Muscle of leg (tissue), 16 donors: ENCODE measurements at places on chromosomes 11 and 22.

- no peaks in the 10 kb centered on the region for H3K27me3 ChIP-seq
- H3K36me3 ChIP-seq = no peaks in the 10 kb centered on the region
- H3K4me1 ChIP-seq = no peaks in the 10 kb centered on the region
- H3K4me3 ChIP-seq = no peak overlapping the region
- peak; percentile 9 for DNase-seq
Measured at GRCh38 chr11:104763930-104764709, 134.1 kb downstream of the CASP12 start.

DNA sequence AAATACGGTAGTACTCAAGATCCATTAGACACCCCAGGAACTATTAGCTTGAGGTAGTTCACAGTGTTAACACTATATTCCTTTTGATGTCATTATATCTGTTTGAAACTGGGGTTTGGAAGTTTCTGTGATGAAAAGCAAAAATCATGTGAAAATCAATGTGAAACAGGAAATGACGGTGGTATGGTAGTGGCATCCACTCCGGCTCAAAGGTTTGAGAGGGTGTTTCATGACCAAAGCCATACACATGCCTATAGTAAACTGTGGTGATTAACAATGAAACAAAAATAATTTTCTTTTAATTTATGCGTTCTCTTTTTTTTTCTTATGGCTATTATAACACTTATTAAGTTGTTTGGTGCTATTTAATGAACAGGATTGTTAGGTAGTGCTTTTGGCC is 10.9 kb downstream of the RAB38 start:
- H3K27me3 ChIP-seq = no peaks in the 10 kb centered on the region
- no peak overlapping the region for H3K27ac ChIP-seq
- H3K36me3 ChIP-seq = no peaks in the 10 kb centered on the region
- no peak for DNase-seq

GRCh38 chr22:22099833-22100812 is 117.5 kb upstream of the TOP3B start:
- no peaks in the 10 kb centered on the region for H3K4me1 ChIP-seq
- H3K36me3 ChIP-seq = no peaks in the 10 kb centered on the region
- DNase-seq = no peak
- H3K4me3 ChIP-seq = no peak overlapping the region

DNA sequence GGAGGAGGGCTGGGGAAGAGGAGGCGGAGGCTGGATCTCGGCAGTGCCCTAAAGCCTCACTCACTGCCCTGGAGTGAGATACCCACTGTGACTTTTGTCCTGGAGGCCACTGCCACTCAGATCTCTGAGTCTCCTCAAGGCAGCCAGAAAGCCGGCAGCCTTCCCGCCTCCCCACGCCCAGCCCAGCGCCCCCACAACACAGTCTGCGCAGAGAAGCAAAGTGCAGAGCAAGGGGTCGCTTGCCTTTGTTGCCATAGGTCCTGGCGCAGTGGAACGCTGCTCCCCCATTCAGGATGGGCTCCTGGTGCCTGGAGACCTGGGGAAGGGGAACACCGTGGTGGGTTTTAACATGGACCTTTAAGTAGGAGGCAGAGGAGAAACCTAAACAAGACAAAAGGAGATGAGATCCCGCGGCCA is 17.6 kb downstream of the PATZ1 start:
- peaks cover 89% of the 10 kb centered on the region for H3K36me3 ChIP-seq
- H3K4me1 ChIP-seq = peaks cover 18% of the 10 kb centered on the region
- H3K27me3 ChIP-seq = no peaks in the 10 kb centered on the region
- H3K27ac ChIP-seq = no peak overlapping the region
- no peak for DNase-seq
- no peak overlapping the region for H3K4me3 ChIP-seq

DNA sequence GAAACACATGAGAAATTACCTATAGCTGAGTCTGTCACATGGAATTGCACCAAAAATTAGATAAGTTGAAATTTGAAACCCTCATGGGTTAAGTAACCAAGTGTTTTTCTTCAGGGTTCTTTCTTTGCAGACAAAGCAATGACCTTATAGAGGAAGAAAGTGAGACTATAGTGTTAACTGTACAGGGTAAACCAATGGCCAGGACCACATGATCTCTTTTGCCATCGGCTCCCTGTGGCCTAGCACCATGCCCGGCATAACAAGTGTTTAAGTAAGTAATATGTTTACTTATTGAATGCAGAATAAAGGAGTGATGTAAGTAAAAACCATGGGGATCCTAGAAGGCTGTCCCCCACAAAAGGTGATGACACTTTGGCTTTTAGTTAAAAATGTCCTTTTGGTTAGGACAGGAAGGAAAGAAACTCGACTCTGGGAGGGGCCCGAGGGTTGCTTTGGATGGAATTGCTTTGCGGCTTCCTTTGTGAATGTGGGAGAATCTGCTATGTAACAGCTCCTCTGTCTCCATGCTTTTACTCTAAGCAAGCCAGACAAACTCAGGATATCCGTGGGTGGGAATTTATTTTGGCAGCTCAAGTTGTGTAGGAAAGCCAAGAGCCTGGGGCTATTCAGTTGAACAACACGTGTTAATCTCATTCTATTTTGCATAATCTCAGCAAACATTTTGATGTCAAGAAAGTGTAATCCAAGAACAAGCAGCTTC is 454.7 kb downstream of the INSC start:
- no peaks in the 10 kb centered on the region for H3K36me3 ChIP-seq
- H3K4me3 ChIP-seq = no peak overlapping the region
- H3K4me1 ChIP-seq = peaks cover 3% of the 10 kb centered on the region
- peak overlapping the region; percentile 8 for H3K27ac ChIP-seq

DNA sequence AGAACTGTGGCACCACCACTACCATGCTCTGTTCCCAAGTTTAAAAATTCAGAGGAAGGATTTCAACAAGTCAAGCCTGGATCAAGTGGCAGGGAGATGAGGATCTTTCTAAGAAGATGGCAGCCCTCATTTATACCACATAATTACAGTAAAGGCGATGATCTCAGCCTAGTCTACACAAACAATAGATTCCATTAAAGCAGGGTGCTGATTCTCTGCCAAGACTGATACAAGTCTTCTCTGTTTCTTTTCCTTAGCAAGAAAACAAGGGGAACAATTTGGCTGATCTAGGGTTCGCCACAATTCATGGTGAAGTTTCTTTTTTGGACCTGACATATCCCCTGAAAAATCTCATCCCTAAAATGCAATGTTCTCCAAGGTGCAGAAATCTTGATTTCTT is 73.9 kb downstream of the PPFIBP2 start:
- H3K27ac ChIP-seq = peak overlapping the region; percentile 43
- H3K36me3 ChIP-seq = peaks cover 3% of the 10 kb centered on the region
- H3K27me3 ChIP-seq = no peaks in the 10 kb centered on the region
- H3K4me1 ChIP-seq = peaks cover 6% of the 10 kb centered on the region
- H3K4me3 ChIP-seq = no peak overlapping the region
- DNase-seq = no peak

GRCh38 chr11:11263238-11264005 is 89.6 kb downstream of the CSNK2A3 start:
- no peak overlapping the region for H3K27ac ChIP-seq
- peaks cover 3% of the 10 kb centered on the region for H3K27me3 ChIP-seq
- H3K4me1 ChIP-seq = peaks cover 3% of the 10 kb centered on the region
- H3K4me3 ChIP-seq = no peak overlapping the region
- no peaks in the 10 kb centered on the region for H3K36me3 ChIP-seq

DNA sequence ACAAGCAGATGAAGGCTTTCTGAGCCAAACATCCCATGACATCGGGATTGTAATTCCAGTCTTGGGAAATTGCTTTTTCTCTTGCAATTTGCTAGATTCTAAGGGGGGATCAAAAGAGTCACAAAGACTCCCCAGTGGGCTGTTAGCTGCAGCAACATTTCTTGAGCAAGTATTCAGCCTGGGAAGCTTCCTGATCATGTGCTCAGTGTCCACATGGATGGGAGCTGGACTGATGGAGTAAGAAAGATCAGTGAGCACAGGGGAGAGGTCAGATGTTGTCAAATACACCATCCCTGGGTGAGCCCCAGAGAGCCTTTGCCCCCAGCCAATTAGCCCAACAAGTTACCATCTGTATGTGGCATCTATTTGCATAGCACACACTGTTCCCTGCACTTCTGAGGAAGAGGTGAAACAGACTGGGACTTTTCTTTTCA is 10.2 kb upstream of the GRK3 start:
- peaks cover 14% of the 10 kb centered on the region for H3K4me1 ChIP-seq
- H3K27me3 ChIP-seq = no peaks in the 10 kb centered on the region
- no peaks in the 10 kb centered on the region for H3K36me3 ChIP-seq
